ENCODE measurements at places on chromosomes 5 and 9.

DNA sequence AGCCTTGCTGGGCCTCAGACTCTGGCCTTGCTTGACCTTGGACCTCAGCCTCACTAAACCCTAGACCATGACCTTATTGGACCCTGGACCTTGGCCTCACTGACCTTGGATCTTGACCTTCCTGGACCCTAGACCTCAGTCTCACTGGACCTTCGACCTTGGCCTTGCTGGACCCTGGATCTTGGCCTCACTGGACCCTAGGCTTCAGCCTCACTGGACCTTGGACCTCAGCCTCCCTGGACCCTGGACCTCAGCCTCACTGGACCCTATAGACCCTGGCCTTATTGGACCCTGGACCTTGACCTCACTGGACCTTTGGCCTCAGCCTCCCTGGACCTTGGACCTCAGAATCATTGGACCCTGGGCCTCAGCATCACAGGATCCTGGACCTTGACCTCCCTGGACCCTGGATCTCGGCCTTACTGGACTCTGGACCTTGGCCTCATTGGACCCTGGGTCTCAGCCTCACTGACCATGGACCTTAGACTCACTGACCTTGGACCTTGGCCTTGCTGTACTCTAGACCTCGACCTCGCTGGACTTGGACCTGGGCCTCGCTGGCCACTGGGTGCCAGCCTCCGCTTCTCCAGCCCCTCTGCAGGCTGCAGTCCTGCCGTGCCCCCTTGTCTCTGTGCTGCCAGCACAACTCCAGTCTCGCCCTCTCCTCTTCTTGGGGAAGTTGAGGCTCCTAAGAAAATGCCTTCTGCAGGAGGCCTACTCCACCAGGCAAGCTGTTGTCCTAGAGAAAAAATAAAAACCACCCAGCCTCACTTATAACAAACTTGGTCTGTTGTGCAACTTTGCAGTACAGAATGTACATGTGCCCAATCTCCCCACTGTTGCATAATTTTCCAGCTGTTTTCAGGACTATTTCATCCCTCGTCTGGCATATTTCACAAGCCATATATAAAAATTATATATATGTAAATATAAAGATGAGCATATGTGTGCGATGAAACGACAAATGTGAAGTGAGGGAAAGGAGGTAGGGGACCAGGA lies 11.0 kb upstream of the ADAMTS2 start:
- no peak for DNase-seq

DNA sequence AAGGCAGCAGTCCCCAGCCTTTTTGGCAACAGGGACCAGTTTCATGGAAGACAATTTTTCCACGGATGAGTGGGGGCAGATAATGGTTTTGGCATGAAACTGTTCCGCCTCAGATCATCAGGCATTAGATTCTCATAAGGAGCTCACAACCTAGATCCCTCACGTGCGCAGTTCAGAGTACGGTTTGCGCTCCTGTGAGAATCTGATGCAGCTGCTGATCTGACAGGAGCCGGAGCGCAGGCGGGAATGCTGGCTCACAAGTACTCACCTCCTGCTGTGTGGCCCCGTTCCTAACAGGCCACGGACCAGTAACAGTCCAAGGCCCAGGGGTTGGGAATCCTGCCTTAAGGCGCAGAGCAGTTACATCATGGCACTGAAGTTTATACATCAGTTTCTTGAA lies 3.3 kb upstream of the BRD3 start:
- DNase-seq, result no peak

DNA sequence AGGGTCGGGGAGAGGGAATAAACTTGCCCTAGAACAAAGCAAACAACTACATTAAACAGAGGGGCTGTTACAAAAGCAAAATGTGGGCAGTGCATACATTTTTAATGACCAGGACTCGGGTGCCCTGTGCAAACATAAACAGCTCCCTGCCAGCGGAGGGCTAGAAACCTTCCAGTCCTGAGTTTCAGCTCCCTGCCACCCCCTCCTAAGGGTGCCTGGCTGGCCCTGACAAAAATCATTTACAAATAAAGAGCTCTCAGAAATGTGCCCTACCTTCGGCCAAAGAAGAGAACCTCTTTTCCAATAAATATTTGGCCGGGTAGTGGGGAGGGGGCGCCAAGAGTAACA lies 29.5 kb downstream of the FOXD1 start:
- no peak for DNase-seq

GRCh38 chr9:76027416-76027815 lies 136.9 kb downstream of the PCSK5 start:
- no peak for DNase-seq

GRCh38 chr9:114902786-114903524 lies 27.4 kb downstream of the TNFSF8 start:
- DNase-seq, result no peak

GRCh38 chr5:74079971-74080556 lies 454.1 kb downstream of the ARHGEF28 start:
- DNase-seq, result no peak

- no peak for DNase-seq
Observed at GRCh38 chr5:142920849-142921612, 150.9 kb downstream of the ARHGAP26 start.

DNA sequence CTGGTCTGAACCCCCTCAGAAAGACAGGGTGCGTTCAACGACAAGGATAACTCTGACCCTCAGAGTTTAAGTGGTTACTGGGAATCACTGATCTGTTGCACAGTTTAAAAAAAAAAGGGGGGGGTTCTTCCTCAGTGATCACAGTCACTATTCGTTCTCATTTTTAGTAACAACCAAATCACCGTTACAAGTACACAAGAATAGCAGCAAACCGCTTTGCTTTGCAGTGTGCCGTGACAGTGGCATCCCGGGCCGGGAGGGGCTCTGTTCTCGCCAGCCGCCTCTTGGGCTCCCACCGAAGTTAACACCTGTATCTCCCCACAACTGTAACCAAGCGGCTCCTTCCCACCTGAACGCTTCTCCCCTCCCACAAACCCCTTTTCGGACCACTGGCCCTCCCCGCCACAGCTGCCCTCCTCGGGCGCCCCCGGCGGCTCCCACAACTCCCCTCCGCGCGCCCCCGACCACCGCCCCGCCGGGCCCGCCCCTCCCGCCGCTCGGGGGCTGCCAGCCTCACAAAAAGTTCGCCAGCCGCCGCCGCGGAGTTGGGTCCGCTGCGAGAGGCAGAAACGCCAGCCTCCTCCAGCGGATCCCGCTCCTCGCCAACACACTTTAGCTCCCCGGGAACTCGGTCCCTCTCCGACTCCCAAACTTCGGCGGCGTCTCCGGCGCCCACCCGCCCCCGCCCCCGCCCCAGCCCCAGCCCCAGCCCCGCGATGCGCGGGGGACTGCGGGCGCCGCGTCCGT lies 1.2 kb downstream of the SSBP2 start:
- DNase-seq, result no peak

DNA sequence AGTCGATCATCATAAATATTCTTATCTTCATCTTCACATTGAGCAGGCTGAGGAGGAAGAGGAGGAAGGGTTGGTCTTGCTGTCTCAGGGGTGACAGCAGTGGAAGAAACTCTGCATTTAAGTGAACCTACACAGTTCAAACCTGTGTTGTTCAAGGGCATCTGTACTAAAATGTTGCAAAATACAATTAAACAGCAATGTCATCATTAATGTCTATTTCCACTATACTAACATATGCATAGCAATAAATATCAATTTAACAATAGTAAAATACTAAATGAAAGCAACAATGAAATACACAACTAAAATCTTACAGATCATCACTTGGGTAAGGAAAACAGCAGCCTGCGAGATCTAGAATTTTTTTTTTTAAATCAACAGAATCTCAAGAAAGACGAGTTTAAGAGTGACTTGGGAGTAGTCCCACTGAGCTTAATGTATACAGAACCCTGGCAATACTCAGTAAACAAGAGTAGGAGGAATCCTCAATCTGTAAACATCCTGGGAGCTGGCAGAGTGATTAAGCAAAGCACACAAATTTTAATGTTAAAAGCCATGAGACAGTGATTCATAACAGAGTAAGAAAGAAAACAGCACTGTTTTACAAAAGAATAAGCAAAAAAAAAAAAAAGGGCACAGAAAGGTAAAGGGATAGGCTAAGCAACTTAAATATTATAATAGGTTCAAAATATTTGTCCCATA lies 10.0 kb downstream of the HOMER1 start:
- no peak for DNase-seq

DNA sequence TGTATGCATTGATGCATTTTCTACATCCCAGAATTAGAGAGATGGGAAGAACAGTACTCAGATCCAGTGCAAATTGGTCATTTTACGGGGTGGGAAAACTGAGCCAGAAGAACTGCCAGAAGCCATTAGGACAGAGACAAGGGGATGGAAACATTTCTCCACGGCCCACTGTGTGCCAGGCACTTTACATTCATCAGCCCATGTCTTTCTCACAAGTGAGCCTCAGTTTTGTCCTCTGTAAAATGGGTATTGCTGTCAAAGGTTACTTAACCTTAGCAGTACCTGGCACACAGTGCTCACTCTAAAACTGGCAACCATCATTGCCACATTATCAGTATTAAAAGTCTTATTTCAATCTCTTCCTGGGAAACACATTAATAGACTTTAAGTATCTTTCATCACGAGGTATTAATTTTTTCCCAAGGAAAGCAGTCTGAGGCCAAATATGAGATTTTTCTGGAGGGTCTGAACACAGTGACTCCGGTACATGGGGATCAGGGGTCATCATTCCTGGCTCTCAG lies 5.2 kb downstream of the DUSP1 start:
- peak; percentile 65 for DNase-seq

- no peak for DNase-seq
Observed at GRCh38 chr9:34475097-34475496, 16.5 kb downstream of the DNAI1 start.

GRCh38 chr9:28234894-28235277 lies 661.6 kb upstream of the C9orf72 start:
- DNase-seq, result peak; percentile 5

DNA sequence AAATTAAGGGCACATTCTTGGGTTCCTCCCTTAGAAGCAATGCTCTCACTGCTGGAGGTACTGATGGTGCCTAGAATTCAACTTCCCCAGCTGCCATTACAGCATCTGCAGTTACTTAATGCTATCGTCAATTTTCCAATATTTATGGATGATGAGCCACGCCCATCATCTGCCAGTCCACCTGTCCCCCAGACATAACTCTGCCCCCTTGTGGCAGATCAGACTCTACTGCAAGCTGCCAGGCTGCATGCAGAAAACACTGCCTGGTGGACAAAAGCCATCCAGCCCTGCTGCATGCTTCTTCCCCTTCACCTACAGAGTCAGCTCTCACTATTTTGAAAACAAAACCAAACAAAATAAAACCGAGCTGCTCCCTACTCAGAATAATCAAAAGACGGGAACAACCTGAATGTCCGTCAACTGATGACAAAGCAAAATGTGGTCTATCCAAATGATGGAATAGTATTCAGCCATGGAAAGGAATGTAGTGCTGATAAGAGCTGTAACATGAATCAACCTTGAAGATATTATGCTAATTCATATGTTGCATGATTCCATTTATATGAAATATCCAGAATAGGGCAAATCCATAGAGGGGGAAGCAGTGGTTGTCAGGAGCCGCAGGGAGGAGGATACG lies 66.4 kb downstream of the RETREG1 start:
- DNase-seq, result no peak

DNA sequence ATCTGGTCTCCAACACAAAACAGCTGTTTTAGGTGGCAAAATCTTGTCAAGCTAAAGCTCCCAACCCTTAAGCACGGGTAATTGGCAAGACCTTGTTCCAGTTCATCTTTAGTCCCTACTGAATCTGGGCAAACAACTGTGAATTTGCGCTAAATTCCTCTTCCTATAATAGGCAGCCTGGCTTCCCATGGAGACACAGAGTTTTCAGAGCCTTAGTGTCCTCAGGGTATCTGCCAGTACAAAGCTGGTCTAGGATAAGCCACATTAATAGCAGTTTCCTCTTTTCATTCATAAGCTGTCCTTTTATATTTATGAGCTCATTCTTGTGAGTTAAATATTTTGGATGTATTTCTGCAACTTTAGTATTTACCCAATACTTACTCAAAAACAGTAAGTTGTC lies 59.5 kb downstream of the FGF10 start:
- DNase-seq, result no peak

DNA sequence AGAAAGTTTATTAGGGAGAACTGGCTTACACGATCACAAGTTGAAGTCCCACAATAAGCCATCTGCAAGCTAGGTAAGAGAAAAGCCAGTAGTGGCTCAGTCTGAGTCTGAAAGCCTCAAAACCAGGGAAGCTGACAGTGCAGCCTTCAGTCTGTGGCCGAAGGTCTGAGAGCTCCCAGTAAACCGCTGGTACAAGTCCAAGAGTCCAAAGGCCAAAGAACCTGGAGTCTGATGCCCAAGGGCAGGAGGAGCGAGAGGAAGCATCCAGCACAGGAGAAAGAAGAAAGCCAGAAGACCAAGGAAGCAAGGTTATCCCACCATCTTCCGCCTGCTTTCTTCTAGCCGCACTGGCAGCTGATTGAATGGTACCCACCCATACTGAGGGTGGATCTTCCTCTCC lies 97.3 kb upstream of the FBN2 start:
- DNase-seq, result no peak

DNA sequence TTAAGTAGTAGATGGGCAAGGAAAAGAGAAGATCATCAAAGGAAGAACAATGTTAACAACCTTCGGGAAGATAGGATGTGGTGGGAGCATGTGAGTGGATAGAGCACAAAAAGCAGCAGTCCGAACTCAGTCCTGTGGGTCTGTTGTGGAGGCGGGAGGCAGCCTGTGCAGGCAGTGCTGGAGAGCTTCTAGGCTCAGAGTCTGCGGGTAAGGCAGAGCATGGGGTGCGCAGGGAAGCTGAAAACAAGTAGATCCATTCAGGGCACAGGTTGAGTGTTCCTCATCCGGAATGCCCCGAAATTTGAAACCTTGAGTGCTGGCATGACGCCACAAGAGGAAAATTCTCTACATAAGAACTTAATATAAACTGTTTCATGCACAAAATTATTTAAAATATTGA lies 84.9 kb downstream of the PPIC start:
- DNase-seq, result no peak

GRCh38 chr5:98656125-98656795 lies 117.2 kb upstream of the RGMB start:
- DNase-seq, result no peak

- no peak for DNase-seq
Observed at GRCh38 chr9:121851641-121852091, 200.2 kb downstream of the DAB2IP start.

- peak; percentile 41 for DNase-seq
Observed at GRCh38 chr9:135990468-135991429, 29.6 kb upstream of the UBAC1 start.

DNA sequence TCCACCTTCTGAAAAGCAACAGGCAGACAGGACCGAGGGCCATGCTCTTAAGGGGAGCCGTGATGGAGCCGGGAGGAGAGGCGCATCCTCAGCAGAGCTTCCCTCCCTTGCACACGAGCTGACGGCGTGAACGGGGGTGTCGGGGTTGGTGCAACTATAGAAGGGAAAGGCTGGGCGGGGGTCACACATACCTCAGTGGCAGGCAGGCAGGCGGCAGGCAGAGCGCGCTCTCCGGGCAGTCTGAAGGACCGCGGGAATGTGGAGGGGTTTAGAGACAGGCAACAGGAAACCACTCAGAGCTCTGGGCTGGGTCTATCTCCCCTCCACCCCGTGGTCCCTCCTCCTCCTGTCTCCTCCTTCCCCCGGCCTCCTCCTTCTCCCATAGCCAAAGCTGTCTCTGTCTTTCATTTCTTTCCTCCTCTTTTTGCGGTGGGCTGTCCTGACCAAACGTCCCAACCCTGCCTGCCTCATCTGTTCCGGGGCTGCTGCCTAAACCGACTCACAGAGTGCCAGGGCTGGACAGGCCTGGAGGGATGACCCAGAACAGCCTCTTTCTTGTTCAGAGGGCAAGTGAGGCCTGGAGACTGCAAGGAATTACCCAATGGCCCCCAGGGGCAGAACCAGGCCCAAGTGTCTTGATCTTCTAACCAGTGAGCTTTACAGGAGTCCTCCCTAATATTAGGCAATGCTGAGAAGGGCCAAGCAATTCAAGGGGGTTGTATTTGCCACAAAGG lies at the start of gene SPARC:
TSS of gene SPARC (minus strand) at position 242 of the 734 bp plus-strand sequence. CDS start 10,727 bp downstream, outside the sequence.
- peak; percentile 95 for DNase-seq

Measured in AG09319 (cell line).